Activated CD8-positive, alpha-beta memory T cell treated with anti-CD3 and anti-CD28 coated beads for 1 hour (primary cell): ENCODE measurements at places on chromosomes 4 and X.

DNA sequence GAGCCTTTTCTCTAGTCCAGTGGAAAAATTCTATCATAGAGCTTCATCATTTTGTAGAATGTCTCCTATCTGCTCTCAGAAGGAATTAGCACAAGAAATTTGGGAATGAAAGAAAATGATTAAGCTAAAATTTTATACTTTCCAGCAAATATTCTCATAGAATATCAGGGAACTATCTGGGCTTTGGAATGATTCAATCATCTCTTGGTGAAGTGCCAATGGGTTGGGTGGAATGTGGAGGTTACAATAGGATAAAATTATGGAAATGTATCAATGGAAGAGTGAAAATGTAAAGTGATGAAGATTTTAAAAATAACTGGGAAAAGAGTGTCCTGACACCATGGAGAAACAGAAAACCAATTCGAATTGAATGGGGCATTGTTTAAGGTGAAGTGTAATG, 119.0 kb upstream of the MID1 start:
- no peak for DNase-seq

DNA sequence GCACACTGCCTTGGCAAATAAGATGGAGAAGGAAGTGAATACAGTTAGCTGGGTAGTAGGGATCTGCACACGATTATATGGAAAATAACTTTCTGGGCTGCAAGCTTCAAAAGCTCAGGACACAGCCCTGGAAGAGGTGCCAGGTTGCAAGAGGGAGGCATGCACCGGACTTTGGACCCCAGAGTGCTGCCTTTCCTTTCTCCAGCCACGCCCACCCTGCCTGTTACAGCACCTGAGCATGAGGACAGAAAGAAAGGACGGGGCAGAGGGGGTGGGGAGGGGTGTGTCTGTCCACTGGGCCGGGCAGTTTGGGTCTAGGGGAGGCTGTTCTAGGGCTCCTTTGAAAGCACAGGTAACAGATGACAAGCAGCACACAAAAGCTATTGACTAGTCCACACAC, 152.8 kb downstream of the ENPP6 start:
- DNase-seq, result no peak

GRCh38 chr4:140367738-140368137, 5.7 kb upstream of the SCOC start:
- DNase-seq, result no peak

DNA sequence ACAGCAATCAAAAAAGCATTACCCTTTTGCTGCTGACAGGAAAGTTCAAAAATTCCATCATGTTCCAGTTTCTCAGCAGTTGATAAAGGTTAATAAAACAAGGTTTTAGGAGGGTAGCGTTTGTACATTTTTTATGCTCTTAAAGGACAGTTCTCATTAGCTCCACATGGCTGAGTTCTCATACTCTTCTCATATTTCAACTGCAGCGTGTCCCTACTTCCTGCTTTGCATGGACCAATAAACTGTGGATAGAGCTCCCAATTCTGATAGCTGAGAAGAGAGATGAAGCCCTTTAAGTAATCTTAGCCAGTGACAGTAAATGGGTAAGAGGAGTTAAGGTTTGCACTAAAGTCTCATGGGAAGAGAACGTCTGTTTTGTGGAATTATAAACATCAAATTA, 53.5 kb downstream of the SPANXA2 start:
- no peak for DNase-seq

GRCh38 chrX:39513836-39514235, 583.9 kb downstream of the BCOR start:
- no peak for DNase-seq

DNA sequence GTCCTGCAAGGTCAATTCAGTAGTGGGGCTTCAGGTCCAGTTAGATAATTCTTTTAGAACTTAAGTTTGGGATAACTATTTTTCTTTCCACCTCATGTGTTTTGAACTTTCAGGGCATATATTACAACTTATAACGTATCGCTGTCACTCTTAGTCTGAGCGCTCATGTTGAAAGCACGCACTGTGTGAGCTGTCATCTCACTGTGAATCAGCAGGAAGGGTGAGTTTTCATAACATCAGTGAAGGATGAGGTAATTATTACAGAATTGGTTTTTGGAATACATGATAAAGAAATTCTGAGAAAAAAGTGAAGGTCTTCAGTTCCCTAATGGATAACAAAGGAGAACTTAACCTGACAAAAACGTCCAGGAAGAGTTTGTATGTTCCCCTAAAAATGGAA, 45.1 kb upstream of the SLC4A4 start:
- DNase-seq, result no peak

DNA sequence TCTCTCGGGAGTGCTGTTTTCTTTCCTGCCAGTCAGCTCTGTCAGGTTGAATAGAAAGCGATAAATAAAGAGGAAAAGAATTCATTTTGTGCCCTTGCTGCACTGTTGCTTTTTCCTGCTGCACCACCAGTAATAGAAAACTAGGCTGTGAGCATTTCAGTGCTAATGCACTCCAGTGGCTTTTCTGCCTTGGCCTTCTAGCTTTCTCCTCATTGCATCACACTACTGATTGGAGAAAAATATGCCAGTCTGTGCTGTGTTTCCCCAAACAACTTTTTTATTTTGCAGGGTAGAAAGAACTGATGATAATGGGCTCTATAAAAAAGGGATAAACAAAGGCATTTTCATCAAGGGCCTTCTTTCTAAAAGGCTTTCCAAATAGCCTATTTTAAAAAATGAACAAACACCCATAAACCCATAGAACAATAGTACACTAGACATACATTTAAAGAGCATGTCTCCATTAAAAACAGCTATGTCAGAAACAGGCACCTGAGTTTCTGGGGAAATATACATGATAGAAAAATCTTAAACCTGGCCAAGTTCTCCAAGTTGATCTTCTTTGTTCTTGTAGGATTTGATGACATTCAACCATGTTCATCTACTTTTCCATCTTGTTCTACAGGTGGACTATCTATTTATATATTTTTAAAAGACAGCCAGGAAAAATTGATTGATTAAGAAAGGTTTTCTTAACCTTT, 86.3 kb downstream of the GPRIN3 start:
- DNase-seq, result no peak

- no peak for DNase-seq
Measured at GRCh38 chr4:4457803-4458553, 71.1 kb downstream of the NSG1 start.

DNA sequence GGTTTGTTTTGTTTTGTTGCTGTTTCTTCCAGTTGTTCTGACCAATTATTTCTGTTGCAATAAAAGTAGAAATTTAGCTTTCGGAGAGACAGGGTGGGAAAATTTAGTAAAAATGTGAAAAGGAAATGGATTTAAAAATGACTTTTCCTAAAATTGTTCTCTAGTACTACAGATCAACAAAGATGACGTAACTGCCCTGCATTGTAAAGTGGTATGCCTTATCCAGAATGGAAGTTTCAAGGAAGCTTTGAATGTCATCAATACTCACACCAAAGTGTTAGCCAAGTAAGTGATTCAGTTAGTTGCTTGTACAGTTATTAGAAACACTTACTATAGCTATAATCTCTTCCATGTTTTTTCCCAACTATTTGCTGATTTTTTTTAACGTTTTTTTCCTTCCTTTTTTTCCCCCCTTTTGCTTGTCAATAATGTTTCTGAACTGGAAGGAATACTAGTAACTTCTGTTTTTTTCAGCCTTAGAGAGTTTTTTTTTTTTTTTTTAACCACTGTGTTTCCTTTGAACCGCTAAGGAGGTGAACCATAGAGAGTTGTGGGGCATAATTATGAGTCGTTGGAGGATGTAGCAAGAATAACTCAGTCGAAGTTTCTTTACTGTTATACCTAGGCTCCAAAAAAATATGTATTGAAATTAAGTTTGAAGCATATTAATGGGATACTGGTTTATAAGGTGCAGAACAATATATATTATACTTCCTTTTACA, 2.2 kb downstream of the SRP72 start:
- no peak for DNase-seq

DNA sequence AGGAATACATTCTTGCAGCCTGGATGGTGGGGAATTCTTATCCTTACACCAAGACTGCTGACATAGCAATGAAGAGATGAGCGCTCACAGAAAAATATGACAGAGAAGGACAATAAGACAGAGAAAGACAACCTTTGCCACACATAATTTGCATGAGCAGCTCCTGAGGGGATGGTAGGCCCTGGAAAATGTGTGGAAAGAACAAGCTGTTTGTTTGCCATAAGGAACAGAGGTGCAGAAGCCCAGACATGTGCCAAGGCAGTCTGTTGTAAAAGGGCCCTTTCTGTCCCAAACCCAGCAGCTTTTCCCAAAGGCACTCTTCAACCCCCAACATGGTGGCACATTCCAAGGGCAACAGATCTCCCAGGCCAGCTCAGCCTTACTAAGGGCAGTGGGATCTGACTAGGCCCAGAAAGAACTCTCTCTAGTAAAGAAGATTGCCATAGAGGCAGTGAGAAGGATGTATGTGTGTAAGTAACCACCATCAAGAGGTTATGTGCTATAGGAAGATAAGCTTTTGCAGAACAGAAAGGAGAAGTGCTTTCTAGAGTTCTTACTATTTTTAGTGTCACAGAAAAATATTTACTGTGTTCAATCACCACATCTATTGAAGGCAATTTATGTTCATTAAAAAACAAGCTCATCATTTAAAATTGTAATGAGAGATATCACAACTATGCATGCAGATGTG, 287.0 kb upstream of the RASGEF1B start:
- no peak for DNase-seq

DNA sequence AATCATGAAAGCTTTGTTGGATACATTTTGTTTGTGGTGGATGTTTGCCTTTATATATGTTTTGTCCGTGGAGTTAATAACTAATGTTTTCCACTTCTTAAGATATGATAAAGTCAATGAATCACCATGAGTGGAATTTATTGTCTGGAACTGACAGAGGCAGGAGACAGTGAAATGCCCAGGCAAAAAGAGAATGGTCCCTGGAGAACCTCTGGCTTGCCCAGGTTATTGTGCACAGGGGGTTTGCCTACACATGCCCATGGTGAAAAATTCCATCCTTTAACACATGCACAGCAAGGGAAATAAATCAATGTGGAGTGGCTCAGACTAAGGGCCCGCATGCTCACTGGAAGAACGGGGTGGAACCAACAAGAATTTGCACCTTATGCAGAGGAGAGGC, 964.3 kb upstream of the GRIA3 start:
- DNase-seq, result no peak
